Pancreas (tissue), 10 donors: ENCODE measurements at places on chromosomes 4 and X.
A peak's percentile ranks its signal among the peaks of the same experiment; 100 is the strongest.

GRCh38 chrX:101605728-101606127 is 12.1 kb downstream of the ARMCX6 start:
- DNase-seq: no peak

DNA sequence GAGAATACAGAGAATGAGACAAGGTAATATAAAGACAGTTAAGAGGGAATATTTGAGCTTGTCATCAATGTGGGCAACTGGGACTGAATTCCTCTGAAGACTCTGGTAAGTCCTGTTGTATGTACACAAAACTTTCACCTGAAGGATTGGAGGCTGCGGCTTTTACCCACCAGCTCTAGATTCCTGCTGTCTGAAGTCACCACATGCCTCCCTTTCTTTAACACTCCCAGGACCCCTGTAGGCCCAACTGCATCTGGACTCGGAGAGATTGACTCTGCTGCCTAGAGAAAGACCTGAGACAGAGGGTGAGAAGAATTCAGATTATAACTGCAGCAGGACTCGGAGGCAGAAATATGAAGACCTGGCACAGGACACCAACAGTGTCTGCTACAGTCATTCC is 1048.0 kb downstream of the PDHA2 start:
- no peak for DNase-seq

DNA sequence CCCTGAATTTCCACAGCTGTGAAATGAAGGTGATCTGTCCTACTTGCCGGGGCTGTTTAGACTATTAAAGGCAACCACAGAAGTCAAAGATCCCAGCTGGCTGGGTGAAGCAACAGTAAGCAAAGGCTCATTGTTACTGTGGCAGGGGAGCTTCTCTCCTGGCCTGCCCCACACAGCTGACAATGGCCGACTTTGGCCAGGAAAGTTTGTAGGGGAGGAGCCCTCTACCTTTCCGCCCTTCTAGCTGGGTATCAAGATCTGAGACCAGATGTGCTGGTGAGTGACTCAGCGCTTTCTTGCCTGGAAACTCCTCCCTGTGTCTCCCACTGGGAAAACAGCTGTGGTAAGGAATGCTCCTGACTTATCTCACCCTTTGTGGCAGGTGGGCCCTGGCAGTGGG is 21.1 kb downstream of the RASSF6 start:
- peak; percentile 49 for DNase-seq

GRCh38 chr4:138408758-138409157 is 166.6 kb upstream of the SLC7A11 start:
- DNase-seq: no peak

DNA sequence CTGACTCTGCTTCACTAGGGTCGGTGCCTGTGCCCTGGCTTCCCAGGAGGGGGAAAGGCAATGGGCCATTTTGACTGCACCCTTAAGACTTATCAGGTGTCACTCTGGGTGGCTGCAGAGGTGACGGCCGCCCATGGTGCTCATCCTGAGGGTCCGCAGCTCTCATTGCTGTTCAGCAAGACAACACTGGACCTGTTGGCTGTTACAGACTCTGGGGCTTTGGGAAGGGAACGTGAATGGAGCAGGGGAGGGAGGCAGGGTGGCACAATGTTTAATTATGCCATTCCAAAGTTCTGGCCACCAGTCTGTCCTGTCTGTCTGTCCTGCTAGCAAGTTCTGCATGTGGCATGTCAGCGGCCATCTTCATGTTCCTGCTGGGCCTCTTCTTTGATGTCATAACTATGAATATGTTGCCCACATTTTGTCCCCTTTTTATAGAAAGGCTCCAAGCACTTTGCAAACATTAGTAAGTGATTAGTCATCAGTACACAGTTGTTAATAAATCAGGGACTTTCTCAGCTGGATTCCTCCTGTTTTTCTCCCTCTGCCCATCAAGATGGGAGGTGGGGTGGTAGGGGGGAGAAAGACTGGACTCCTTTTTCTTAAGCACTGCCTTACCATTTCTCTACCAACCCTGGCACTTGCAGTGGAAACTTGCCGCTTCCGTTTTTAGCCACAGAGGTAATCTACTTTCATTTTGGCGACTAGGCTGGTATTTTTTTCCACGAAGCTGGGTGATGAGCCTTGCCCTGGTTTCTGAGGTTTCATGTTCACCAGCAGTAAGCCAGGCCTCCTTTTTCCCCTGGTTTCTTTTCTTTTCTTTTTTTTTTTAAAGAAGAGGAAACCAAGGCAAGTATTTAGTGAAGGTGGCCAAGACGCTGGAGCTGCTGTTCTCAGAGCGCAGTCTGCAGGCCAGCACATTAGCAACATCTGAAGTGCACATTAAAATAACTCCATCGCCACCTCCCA is 88.6 kb upstream of the TRIM2 start:
- no peak for DNase-seq

- no peak for DNase-seq
These were observed 49.1 kb downstream of the ABCG2 start for GRCh38 chr4:88109123-88109881.

GRCh38 chr4:82293304-82293703 is 80.5 kb downstream of the HNRNPD start:
- no peak for DNase-seq

- no peak for DNase-seq
These were observed 35.3 kb downstream of the ARAP2 start for GRCh38 chr4:36208893-36209473.

GRCh38 chrX:120244735-120245498 is 5.7 kb upstream of the ZBTB33 start:
- DNase-seq: peak; percentile 88

GRCh38 chrX:78555401-78555980 is 103.6 kb downstream of the RTL3 start:
- no peak for DNase-seq

GRCh38 chrX:968148-968965 is 244.1 kb downstream of the CRLF2 start:
- DNase-seq: no peak

DNA sequence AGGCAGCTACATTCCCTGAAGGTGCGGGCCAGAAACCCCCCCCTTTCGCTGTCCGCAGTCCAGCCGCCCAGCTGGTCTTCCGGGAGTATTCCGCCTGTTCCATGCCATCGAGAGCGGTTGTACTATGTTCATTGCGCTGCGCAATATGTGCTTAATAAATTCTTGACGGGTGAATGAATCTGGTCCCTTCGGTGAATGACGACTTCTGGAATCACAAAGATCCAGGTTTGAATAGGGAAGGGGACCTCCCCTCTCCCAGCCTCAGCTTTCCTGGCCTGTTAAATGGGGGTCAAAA is 777 bp upstream of the TFE3 start:
- DNase-seq: no peak

GRCh38 chr4:158053086-158053485 is 119.7 kb downstream of the GASK1B start:
- DNase-seq: no peak

- no peak for DNase-seq
These were observed 1.7 kb downstream of the UNC5C start for GRCh38 chr4:95546866-95547714.

GRCh38 chr4:68163754-68164153 is 34.1 kb upstream of the TMPRSS11F start:
- DNase-seq: no peak

GRCh38 chrX:10579112-10580011 is 41.0 kb downstream of the MID1 start:
- no peak for DNase-seq

- no peak for DNase-seq
These were observed 307.9 kb upstream of the F9 start for GRCh38 chrX:139222511-139223200.

DNA sequence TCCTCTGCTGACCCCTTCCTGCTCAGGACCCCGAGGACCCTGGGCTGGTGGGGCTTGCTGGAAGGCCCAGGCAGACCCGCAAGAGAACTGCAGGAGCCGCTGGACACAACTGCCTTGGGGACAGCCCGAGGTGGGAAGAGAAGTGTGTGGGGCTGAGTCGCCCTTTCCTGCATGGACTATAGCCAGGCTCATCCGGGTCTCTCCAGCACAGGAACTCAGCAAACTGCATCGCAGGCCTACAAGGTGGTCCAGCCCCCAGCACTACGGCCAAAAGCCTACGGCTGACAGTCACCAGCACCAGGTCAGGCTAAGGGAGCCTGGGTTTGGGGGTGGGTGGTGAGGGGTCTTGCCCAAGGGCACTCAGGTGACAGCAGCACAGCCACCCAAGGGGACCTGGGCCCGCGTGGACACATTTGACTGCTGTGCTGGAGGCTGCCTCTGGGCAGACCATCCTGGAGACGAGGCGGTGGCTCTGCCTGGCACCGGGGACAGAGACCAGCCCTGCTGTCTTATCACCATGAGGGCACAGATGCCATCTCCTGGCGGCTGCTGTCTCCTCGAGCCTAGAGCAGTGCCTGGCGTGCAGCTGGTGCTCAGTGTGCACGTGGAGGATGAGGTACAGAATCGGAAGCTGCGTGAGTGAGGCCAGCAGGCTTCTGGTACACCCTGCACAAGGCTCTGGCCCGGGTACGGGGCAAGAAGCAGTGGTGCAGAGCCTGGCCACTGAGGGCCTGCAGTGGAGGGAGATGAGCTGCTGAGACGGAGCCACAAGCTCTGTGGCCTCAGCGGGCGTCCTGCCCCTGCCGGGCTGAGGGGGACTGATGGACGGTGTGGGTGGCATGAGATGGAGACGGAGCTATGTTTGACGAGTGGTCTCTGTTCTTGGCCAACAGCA is 15.1 kb downstream of the LRPAP1 start:
- DNase-seq: peak; percentile 43

DNA sequence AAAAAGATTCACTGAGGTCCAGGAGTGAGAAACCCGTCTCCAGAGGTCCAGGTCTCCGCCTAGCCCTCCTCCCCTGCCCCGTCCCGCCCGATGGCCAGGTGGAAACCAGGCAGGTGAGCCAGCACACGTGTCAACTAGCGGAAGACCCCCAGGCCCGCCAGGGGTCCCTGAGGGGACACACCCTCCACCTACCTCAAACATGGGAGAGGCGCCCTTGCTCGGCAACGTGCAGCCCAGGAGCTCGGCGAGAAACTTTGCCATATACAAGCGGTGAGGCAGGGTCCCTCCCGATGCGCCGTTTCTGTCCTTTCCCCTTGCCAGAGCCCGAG is 330.0 kb downstream of the HNRNPD start:
- DNase-seq: no peak

GRCh38 chrX:67563469-67564448 is 19.9 kb downstream of the AR start:
- peak; percentile 17 for DNase-seq

DNA sequence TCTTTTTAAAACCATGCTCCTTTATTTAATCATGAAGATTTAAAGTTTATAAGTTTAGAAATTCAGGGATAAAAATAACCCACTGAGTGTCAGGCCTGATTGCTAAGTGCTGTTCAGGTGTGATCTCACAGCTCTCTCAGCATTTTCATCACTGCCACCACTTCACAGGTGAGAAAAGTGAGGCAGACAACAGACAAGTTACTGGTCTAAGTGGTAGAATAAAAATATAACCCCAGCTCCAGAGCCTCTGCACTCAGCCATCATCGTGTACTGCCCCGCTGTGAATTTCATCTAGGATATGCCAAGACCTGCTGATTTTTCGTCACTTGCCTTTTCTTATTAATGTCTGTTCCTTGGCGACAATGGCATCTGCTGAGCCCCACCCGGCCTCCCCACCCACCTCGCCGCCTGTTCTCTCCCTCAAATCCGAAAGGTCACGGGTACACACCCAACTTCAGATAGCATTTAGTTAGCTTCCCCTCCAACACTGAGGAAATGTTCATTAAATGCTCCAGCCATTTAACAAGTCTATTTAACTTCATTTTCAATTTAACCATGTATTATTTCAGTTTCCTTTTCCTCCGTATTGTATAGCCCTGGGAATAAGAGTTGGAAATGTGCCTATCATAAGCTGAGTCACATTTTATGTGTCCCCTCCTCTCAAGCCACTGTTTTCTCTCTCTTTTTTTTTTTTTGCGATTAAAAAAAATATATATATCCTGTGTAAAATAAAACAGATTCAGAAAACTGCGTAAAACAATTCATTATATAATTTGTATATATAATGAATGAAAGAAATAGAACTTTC is 236.5 kb downstream of the CBR4 start:
- no peak for DNase-seq

GRCh38 chrX:2451501-2452316 is 49.1 kb downstream of the DHRSX start:
- DNase-seq: no peak

GRCh38 chr4:141099326-141099725 is 33.9 kb downstream of the RNF150 start:
- no peak for DNase-seq

GRCh38 chrX:28649541-28649940 is 62.3 kb downstream of the IL1RAPL1 start:
- DNase-seq: no peak

GRCh38 chr4:16111533-16111932 is 27.7 kb upstream of the PROM1 start:
- no peak for DNase-seq

- no peak for DNase-seq
These were observed 880.3 kb downstream of the ADGRL3 start for GRCh38 chr4:62080431-62080830.

- DNase-seq: no peak
These were observed 156.4 kb upstream of the CXCL13 start for GRCh38 chr4:77449171-77449570.

- no peak for DNase-seq
These were observed 981.1 kb upstream of the AGA start for GRCh38 chr4:178423366-178423765.

- no peak for DNase-seq
These were observed 329.3 kb upstream of the NOCT start for GRCh38 chr4:138686106-138686835.

DNA sequence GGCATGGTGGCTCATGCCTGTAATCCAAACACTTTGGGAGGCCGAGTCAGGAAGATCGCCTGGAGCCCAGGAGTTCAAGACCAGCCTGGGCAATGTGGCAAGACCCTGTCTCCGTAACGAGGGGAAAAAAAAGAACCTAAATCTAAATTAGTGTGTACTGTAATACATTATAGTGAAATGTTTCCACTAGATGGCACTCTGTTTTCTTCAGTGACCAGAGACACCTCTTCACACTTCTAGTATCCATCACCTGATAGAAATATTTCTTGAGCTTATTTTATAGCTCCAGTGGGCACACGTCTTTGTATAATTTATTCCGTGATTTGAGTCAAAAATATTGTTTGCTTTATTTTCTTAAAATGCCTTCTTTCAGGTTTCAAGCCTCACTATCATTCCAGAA is 600.9 kb upstream of the DIPK2B start:
- DNase-seq: no peak

GRCh38 chr4:119103263-119103662 is 32.4 kb upstream of the MYOZ2 start:
- DNase-seq: no peak

- no peak for DNase-seq
These were observed 354.6 kb downstream of the GRID2 start for GRCh38 chr4:92658318-92658717.

DNA sequence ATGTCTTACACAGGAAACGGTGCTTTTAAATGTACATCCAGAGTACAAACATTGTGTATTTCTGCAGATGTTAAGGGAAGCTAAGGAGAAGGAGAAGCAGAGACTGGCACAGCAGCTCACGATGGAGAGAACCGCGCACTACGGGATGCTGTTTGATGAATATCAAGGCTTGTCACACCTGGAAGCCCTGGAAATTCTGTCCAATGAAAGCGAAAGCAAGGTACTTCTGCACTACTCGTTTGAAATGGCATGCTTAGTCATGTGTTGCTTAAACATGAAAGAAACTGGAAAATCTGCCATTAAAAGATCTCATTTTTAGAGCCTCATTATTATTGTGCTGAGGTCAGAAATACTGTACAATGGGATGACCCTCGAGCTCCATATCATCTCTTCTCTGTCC is 47.2 kb downstream of the FAM114A1 start:
- no peak for DNase-seq
